ENCODE measurements at places on chromosomes 12 and 14.

- DNase-seq: no peak
Measured at GRCh38 chr12:110530511-110530910, 28.4 kb downstream of the RAD9B start.

GRCh38 chr14:80350707-80351106 lies 139.4 kb upstream of the DIO2 start:
- DNase-seq: no peak

DNA sequence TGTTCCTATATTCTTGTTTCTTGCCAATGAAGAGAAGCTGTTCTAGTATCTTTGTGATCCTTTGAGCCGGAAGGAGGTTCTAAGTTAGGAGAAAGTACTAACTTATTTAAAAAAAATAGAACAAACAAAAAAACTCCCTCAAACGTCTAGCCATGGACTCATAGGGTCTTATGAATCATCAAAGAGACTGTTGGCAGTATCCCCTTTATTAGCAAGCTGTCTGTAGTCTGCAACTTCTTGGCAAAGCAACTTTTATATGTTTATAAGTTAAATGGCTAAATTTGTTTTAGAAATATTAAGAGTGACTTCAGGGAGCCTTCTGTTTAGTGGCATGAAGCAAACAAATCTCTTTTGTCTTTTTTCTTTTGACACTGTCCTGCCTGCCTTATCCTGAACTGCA lies 291.9 kb downstream of the FUT8 start:
- no peak for DNase-seq

DNA sequence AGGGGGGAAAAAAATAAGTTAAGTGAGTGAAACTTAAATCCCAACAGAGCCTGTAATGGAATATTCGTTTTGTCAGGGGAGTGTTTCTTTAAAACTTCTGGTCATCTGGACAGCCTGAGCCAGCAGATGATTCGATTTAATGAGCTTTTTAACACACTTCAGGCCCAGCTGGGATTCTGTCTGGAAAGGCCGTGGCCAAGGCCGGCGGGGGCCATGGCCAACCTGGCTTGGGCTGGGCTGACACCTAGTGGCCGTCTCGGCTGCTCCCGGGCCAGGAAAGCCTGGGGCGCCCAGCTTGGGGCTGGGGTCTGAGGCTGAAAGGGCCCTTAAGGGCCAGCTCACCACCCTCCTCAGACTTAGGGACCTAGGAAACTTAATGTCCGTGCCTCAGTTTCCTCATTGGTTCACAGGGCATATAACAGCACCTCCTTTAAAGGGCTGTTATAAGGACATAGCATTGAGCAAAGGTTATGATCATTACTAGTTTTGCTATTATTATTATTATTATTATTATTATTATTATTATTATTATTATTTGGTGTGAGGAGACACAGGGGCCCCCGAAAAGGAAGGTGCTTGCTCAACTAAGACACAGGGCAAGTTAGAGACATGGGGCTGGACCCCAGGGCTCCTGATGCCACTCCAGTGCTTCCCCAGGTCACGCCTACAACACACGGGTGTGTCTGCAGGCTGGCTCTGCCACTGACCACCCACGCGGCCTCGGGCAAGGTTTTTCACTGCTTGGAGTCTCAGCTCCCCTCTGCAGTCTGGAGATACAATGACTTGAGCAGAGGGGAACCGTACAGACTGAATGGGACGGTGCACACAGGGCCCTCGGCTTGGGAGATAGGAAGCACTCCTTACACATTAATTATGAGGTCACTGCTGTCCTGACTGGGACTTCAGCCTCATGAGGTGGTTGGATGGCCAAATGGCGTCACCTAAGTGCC lies 84.0 kb downstream of the SYNE3 start:
- DNase-seq: no peak

DNA sequence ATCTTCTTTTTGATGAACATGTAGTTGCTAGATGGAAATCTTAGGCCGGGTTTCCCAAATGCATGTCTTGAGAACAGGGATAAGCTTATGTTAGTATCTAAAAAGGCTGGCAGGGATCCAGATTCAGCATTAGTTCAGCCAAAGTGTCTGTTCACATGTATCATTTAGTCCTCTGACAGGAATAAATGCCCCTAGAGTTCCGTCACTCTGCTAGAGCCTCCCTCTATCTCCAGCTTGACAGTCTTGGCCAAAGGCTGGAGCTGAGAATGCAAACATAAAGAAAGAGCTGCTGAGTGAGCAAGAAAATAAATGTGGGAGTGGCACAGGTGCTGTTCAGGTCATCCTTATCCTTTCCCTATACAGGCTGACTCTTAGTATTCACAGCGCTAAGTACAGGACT lies 13.8 kb upstream of the NELL2 start:
- no peak for DNase-seq

DNA sequence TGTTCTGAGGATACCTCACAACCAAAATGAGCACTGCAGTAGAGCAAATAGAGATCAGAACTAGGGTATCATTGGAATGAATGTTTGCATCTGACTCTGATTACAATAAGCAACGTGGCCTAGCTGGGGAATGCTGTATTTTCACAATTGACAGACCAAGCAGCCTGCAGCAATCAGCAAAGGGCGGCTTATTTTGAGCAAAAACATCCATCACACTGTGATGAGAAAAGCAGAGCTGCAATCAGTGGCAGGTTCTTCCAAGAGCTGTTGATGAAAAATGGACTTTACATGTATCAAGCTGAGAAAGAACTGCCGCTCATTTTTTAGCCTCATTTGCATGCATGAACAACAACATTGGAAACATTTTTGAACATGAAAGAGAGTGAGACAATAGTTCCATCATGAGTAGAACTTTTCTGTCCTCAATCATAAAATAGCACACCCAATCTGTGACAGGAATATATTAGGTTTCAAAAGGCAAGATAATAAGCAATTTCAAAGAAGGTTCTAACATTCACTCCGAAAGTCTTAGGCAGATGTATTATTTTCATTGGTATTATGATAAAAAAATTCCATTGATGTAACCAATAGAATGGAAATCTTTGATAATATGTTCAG lies 249.7 kb upstream of the FBXO33 start:
- no peak for DNase-seq

DNA sequence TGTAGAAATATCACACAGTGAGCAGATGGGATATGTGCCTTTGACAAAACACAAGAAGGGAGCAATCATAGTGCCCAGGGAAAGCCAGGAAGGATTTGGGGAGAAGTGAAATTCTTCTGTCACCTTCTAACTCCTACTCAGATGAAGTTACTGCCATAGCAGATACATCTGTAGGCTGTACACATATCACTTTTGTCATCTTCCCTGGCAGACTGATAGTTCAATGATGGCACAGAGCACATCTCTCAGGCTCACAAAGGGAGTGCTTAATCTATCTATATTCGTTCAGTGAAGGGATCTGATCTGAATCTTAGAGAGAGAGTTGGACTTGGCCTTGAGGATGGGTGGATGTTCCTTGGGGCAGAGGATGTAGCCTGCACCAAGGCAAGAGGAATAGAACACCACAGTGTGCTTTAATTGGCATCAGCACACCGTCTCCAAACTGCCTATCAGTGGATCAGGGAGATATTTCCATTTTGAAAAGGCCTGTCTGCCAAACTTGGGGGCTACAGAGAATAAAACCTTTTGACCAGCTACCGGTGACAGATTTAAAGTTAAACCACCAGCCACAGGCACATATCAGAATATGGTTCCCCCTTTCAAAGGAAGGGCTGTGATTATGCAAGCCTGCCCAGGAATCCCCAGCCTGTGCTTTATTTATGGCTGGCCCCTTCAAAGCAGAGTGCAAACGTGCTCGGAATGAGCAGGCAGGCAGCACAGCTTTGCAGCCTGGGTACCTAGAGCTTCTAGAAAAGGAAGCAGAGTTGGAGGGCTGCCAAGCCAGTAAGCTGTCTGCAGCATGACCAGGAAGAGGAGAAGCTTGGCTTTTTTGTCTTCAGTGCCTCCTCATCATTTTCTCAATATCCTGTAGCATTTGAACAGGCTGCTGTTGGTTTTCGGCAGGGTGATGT lies 165.5 kb upstream of the DYRK2 start:
- peak; percentile 23 for DNase-seq

DNA sequence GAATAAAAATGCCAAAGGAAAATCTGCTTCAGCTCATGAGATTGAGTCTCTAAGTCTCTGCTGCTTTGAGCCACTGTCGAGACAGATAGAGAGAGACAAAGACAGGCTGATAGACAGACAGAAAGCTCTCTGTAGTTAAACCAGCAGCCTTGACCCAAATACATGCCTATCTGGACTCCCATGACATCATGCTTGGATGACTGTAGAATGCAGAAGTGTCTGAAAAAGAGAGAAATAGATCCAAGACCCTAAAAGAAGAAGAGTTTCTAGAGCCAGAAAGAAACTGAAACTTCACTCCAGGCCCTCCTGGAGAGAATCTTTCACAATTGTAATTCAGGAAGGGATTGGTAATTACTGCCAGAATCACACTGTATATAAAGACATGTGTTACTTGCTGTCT lies 122.6 kb upstream of the PLXNC1 start:
- no peak for DNase-seq

DNA sequence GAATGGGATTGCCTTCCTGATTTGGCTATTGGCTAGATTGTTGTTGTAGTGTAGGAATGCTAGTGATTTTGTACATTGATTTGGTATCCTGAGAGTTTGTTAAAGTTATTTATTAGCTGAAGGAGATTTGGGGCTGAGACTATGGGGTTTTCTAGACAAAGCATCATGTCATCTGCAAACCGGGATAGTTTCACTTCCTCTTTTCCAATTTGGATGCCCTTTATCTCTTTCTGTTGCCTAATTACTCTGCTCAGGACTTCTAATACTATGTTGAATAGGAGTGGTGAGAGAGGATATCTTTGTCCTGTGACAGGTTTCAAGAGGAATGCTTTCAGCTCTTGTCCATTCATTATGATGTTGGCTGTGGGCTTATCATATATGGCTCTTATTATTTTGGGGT lies 265.7 kb upstream of the MGAT4C start:
- DNase-seq: no peak

GRCh38 chr12:43957732-43958372 lies 122.0 kb downstream of the TMEM117 start:
- DNase-seq: no peak

GRCh38 chr14:104536942-104537612 lies 42.5 kb upstream of the C14orf180 start:
- DNase-seq: no peak

GRCh38 chr12:51980809-51981127 lies 26.0 kb upstream of the TAMALIN start:
- DNase-seq: no peak

DNA sequence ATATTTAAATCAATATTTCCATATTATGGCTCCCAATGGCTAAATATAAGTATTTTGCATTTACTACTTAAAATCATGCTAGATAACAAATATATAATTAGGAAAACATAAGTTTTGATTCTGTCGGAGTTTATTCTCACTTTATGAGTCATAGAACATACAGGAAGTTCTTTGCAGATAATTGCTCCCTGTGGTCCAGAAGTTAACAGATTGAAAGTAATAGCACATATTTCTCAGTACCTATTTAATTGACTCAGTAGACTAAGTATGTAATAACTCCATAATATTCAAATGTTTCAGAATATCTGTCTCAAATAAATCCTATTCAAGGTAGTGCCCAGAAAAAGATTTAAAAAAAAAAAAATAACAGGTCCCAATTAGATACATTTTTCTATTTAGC lies 806.0 kb upstream of the ATXN7L3B start:
- no peak for DNase-seq

DNA sequence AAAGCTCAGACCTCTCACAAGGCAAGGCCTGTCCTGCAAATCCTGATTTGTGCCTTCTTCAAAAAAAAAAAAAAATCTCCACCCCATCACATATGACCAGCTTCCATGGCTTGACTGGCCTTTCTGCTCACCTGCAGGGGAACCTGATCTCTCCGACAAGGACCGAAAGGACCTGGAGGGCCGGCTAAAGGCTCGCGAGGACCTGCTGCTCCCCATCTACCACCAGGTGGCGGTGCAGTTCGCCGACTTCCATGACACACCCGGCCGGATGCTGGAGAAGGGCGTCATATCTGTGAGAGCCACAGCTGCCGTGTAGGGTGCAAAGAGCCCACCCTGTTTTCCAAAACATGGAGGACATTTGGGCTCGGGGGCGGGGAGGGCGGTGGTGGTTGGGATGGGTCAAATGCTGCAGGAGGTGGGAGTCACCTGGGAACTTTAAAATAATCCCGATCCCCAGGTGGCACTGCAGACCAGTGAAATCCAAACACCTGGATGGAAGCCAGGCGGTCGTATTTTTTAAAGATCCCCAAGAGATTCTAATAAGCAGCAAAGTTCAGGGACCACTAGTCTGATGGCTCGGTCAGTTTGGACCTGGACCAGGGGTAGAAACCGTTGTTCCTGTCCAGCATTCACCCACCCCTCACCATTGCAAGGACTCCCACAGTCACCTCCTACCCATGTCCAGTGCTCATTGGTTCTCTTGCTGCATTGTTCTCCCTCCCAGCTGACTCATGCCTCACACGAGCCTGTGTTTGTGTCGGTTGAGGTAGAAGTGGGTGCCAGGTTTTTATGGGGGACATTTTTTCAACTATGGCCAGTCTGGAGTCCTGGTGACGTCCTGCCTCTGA lies 44.8 kb downstream of the FOXN4 start:
- no peak for DNase-seq

DNA sequence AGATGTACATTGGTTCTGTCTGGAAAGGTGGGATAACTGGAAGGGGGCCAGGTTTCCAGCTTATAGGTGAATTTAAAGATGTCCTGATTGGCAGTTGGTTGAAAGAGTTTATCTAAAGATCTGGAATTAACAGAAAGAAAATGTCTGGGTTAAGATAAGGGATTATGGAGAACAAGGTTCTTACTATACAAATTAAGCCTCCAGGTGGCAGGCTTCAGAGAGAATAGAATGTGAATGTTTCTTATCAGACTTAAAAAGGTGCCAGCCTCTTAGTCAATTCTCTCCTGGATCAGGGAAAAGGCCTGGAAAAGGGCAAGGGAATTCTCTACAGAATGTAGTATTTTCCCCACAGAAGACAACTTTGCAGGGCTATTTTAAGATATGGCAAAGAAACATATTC lies 53.1 kb downstream of the CNTN1 start:
- no peak for DNase-seq

DNA sequence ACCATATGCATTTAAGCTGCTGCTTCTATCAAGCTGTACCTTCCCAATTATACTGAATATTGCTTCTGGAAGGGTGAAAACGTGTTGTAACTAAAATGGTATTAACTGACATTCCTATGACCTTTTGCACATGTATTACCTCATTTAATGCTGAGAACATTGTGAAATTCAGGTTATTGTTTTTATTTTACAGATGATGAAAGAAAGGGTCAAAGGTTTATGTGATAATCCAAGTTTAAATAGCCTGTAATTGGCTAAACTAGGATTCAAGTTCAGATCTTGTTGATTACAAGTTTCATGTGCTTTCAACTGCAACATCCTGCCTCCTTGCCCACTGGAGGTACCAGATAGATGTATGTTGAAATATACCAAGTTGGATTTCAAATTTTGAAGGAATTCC lies 433.3 kb upstream of the PRICKLE1 start:
- DNase-seq: no peak
